ENCODE measurements at places on chromosomes 7 and 10. TPM values are rescaled to one million over a fixed set of nuclear protein-coding genes. Genes with fewer than 3 reads are reported as not detected.

The AGAP4 gene
- polyA plus RNA-seq, result 21.4 TPM

The EGR2 gene
- polyA plus RNA-seq, result 1.6 TPM

The PKD1L1 gene
- 0.64 TPM for polyA plus RNA-seq

The TEX47 gene
- not detected for polyA plus RNA-seq

The DOCK4 gene
- 9.7 TPM for polyA plus RNA-seq

The TAF5 gene
- polyA plus RNA-seq, result 5.4 TPM

The EEPD1 gene
- 14.0 TPM for polyA plus RNA-seq

The LHFPL3 gene
- 0.17 TPM for polyA plus RNA-seq

DNA sequence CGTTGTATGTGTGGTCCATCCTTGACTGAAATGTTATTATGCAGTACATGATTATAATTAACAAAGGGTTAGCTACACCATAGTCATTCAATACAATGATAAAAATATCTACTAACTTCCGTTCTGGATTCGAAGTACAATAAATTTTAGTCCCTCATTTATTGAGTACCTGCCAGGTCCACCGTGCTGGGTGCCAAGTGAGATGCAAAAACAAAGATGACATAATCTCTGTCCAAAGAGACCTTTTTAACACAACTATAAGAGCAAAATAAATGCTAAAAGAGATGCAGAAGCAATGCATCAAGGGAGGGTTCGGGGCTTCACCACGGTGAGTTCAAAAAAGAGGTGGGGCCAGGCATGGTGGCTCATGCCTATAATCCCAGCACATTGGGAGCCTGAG is 33.1 kb downstream of the LAMB1 start:
- peak; percentile 49 for DNase-seq

GRCh38 chr7:37337522-37337921 is 111.1 kb downstream of the ELMO1 start:
- no peak for DNase-seq

- DNase-seq, result no peak
Measured at GRCh38 chr10:92384741-92385140, 93.8 kb downstream of the MARCHF5 start.

DNA sequence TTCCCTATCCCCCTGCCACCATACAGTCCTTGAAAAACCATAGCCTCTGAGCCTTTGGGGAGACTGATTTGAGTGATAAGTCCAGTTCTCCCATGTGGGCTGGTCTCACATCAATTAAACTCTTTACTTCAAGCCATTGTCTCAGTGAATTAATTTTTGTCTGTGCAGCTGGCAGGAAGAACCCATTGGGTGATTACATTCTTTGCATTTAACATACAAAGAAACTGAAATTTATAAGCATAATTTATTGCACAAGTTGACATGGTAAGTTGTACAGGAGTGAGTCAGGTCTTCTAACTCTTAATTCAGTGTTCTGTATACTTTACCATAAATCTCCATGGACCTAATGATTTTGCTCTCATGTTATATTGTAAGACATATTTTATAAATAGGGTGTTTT is 1613.0 kb upstream of the LRRTM3 start:
- no peak for DNase-seq

DNA sequence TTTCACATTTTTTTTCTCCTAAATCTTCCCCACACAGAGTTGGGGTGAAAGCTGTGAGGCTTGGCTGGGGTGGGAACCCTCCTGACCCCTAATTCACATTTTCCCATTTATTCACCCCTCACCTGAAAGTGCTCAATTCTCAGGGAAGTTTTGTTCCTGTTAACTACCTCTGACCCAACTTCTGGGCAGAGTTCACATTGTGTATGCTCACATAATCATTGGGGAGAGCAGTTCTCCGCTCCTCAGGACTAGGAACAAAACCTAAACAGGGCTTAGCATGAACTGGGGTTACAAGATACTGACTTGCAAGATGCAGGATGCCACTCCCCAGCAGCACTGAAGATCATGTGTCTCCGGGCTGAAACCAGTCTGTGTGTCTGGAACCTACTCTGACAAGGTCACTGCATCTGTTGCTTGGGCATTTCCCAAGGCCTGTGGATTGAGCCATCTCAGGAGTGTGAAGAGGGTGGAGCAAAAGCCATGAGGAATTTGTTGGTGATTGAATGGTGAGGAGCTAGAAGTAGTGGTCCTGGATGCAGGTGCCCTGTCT is 258.1 kb upstream of the IGFBP3 start:
- peak; percentile 70 for DNase-seq

GRCh38 chr10:115844591-115844990 is 428.4 kb downstream of the GFRA1 start:
- peak; percentile 32 for DNase-seq

DNA sequence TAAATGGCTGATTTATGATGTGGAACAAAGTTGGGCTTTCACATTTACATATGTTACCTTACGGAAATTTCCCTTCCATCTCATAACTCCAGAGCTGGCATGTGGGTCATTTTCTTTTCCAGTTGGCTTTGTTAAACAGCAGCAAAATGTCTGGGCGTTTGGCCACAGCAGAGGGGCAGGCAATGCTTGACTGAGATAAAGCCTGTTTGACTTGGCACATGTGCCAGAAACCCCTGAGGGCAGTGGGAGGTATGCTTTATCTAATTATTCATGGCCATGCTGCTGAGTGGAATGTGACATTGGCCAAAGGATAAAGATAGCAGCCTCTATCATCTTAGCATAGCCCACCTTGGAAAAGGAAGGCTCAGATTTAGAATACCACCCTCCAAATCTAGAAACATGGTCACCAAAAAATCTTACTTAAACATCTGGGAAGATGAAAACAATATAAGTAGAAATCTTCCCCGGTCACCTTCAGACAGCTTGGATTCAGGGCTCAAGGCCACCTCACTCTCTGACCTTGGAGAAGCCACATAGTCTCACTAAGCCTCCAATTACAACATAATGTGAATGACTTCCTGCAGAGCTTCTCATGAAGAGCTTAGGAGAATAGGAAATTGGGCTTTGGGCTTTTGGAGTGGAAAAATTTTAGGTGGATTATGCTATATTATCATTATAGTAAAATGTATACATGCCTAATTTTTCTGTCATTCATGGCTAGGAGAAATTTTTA is 101.5 kb downstream of the GRM3 start:
- DNase-seq, result no peak

DNA sequence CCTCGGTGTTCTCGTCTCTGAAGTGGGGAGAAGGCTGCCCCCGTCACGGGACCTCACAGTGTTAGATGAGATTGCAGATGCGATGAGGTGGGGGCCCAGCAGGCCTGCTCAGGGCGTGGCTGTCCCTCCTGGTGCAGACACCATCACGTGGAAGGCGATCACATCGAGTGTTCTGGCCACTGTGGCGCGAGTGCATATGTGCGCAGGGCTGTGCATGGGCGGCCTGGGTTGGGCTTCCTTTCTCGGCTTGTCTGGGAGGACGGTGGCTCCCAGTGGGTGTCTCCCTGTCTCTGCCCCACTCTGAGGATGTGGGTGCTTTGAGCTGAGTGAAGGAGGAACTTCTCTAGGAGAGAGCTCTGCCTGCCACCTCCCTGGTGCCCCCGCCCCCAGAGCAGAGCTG is 83.1 kb downstream of the LHPP start:
- DNase-seq, result peak; percentile 40

GRCh38 chr7:18356191-18356645 is 139.3 kb upstream of the HDAC9 start:
- peak; percentile 55 for DNase-seq

DNA sequence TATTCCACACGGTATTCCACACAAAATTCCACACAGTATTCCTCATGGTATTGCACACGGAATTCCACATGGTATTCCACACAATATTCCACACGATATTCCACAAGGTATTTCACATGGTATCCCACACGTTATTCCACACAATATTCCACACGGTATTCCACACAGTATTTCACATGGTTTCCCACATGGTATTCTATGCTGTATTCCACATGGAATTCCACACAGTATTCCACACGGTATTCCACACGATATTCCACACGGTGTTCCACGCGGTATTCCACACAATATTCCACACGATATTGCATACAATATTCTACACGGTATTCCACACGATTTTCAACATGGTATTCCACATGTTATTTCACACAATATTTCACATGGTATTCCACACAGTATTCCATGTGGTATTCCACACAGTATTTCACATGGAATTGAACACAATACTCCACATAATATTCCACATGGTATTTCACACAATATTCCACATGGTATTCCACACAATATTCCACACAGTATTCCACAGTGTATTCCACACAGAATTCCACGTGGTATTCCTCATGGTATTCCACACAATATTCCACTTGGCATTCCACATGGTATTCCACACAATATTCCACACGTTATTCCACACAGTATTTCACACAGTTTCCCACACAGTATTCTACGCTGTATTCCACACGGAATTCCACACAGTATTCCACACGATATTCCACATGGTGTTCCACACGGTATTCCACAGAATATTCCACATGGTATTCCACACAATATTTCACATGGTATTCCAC is 136.0 kb upstream of the CHST15 start:
- DNase-seq, result no peak

GRCh38 chr7:116052006-116052405 is 21.4 kb upstream of the TFEC start:
- DNase-seq, result no peak

DNA sequence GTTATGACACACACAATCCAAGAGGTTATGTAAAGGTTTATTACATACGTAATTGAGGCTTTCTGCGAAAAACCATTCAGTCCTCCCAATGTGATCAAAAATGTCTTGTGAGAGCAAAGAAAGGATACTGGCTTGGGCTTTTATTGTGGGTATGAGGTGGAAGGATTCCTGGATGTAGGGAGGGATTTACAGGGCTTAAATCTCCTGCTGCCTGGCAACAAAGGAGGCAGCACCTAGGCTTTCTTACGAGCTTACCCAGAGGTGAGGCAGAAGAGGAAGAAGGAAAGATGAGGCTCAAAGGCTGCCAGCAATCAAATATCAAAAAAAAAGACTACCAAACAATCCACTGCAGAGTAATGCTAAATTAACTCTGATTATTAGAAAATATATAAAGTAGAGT is 1149.5 kb upstream of the POT1 start:
- DNase-seq, result no peak

GRCh38 chr10:50027195-50027594 is 39.0 kb downstream of the AGAP6 start:
- no peak for DNase-seq

GRCh38 chr7:134362587-134363483 is 46.1 kb upstream of the SLC35B4 start:
- no peak for DNase-seq

GRCh38 chr7:150401861-150402631 is 22.9 kb downstream of the ZNF775 start:
- DNase-seq, result no peak

DNA sequence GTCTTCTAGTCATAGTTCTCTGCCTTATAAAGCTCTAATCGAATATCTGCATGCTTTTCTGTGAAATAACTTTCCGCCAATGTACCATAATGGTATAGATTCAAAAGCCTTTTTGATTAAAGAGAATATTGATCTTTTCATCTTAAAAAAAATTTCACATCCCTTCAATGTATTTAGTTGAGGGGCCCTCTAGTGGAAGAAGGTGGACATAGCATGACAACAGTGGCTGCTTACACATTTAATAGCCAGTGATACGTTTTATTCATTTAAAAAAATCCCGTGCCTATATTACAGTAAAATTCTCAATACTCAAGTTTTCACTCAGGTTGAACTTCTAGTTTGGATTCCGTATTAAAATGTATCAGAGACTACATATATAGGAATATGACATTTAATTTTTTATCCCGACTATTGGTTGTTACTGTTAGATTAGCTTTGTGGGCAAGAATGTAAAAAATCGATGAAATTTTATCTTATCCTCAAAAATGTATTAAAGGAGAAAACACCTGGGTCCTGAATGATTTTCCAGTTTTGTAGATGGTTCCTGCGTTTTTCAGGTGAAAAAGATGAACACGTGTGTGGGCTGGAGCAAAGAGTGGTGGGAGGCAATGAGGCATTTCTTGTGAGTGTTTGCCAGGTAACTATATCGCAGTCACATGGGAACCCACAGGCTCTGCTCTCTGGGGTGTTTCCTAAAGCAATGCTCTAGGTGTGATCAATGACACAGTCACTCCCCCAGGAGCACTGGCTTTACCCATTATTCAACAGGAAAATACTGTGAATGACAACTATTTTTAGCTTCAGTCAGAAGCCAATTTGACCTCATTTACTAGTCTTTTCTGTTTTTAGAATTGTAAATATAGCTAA is 24.1 kb upstream of the PNLIP start:
- DNase-seq, result peak; percentile 52

GRCh38 chr7:102934239-102934638 is 21.4 kb downstream of the LRRC17 start:
- no peak for DNase-seq

GRCh38 chr7:77933394-77933793 is 134.8 kb downstream of the PHTF2 start:
- no peak for DNase-seq

GRCh38 chr10:26733750-26734568 is 36.5 kb downstream of the PDSS1 start:
- no peak for DNase-seq

DNA sequence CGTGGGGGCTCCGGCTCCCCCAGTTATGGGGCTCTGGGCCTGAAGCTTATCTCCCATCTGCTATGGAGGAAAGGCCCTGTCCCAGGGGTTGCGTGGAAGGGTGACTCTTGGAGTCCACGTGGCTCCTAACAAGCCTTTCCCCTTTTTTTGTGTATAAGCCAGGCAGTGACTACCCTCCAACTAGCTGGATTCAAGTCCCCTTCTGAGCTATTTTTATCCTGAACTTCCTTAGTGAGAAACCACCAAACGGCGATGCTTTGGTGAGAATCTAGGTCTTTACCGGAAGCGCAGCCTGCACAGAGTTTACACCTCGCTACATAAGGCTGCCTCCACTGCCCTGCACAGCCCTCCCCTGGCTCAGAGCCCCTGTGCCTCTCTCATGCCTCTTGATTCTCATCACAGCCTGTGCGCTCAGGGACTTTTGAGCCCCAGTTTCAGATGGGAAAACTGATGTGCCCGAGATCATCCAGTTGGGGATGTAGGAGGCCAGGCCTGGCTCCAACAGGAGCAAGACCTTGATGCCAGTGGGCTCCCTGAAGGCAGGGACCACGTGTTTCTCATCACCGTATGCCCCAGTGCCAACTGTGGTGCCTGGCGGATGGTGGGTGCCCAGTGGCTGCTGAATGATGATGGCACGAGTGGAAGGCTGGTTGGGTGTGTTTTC is 102.3 kb upstream of the PPIF start:
- peak; percentile 46 for DNase-seq

GRCh38 chr7:112362053-112362650 is 88.1 kb upstream of the IFRD1 start:
- no peak for DNase-seq

GRCh38 chr7:117666031-117666430 is 186.2 kb downstream of the CFTR start:
- DNase-seq, result no peak

DNA sequence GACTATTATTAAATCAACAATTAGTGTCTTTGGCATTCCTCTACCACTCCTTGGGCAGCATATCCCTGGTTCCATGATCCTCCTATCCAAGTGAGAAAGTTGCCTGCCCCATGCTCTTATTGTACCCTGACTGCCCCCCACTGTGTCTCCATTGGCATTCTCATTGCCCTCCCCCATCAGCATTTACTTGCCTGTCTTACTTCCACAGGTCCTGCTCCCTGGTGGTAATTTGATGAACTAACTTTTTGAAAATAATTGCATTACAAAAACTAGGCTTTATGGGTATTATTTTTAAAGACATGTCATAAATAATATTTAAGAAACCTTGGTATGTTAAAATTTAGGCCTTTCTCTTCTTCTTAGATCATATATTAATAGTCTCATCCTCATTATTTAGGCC is 346.4 kb downstream of the PCLO start:
- DNase-seq, result no peak
